GM03348 (cell line): ENCODE measurements at places on chromosomes 16 and 17.

- DNase-seq, result no peak
These were observed 4.7 kb downstream of the NUBP2 start for GRCh38 chr16:1787322-1788094.

- no peak for DNase-seq
These were observed 79.8 kb downstream of the ZNF423 start for GRCh38 chr16:49776085-49776595.

GRCh38 chr17:57247913-57248312 is 8.4 kb upstream of the MSI2 start:
- DNase-seq, result no peak

- DNase-seq, result no peak
These were observed 119.6 kb downstream of the CCDC182 start for GRCh38 chr17:57625511-57625910.

GRCh38 chr16:21033704-21034103 is 116.9 kb downstream of the DNAH3 start:
- no peak for DNase-seq

DNA sequence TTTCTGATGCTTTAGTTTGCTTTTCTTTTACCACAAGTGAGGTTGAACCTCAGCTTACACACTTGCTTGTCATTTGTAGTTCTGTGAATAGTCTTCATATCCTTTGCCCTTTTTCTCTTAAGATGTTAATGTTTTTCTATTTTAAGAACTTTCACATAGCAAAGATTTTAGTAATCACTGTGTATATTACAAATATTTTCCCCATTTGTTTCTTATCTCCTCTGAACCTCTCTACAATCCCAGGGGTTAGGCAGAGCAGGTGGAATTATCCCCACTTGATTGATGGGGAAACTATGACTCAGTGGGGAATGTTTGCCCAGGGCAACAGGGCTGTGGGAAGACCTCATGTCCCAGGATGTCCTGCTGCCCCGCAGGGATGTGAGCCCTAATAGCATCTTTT is 11.7 kb upstream of the MYH3 start:
- DNase-seq, result peak; percentile 66

- peak; percentile 71 for DNase-seq
These were observed 67.9 kb downstream of the N4BP1 start for GRCh38 chr16:48542020-48542473.

GRCh38 chr17:49755663-49756283 is 8.2 kb downstream of the FAM117A start:
- no peak for DNase-seq

GRCh38 chr17:63774141-63774968 is at the start of gene DDX42:
Gene DDX42, plus strand, starts transcription at chr17:63774170. Its CDS starts 12,880 bp downstream, at chr17:63787050.
- DNase-seq, result peak; percentile 64

GRCh38 chr17:81405411-81405872 is 10.2 kb downstream of the BAHCC1 start:
- peak; percentile 76 for DNase-seq

GRCh38 chr16:9308356-9308801 is 216.9 kb downstream of the HAPSTR1 start:
- no peak for DNase-seq

DNA sequence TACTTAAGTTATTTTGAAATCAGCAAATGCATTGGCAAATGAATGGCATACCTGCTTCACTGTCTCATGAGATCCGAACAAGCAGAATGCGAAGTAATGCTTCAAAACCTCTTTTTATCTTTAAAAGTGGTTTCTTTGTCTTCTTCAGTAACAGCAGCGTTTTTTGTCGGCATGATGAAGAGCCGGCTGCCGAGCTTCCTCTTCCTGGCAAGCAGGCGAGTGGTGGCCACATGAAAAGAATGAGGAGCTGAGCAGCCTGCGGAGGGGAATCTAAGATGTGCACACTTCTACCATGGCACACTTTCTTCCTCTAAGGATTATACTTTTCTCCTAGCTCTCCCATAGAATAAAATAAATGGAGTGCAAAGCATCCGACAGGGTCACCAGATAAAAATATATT is 42.4 kb upstream of the AKTIP start:
- DNase-seq, result no peak

DNA sequence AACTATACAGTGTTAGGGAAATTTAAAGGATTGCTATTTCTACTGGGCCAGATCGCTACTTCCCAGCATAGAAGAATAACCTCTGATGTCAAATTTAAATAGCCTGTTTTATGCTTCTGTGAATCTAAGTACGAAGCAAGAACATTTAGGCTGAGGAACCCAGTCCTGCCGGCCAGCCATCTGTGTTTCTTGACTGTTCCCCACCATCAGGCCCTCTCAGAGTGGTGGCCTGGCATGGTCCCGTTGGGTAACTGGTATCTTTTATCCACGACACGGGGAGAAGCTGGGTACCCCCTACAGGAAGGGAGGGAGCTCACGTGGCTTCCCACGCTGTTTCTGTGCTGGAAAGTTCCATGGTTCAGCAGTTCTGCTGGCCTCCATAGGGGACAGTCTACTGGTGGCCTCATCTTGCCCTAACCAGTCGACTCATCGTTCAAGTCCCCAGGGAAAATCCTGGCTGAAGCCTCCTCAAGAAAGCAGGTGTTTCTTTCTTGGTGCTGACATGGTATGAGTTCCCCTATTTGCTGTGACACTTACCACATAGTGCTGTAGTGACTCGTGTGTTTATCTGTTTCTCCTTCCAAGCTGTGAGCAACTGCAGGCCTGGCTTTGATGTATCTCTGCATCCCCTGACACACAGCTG is 201.7 kb upstream of the NLRP1 start:
- DNase-seq, result peak; percentile 25

- no peak for DNase-seq
These were observed 215.3 kb upstream of the SOX9 start for GRCh38 chr17:71905376-71906031.

DNA sequence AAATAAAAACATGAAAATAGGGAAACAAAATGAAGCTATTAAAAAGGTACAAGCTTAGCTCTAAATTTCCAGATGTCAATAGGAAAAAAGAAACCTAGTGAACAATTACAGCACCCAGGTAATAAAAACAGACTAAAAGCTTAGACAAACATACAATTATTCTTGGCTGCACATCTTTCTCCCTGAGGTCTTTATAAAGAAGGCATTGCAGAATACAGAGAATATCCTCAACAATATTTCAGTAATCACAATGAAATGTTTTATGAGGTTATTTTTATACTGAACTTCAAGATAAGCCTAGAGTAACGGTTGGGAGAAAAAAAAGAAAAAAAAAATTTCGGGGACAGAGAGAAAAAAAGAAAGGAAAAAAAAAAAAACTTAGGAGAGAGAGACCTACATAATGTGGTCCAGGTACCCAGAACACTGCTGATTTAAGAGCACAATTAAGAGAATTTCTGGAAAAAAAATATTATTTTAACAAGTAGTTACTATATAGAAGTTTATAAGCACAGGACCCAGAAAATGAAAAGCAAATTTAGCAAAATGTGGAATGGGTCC is 26.5 kb downstream of the KANSL1 start:
- no peak for DNase-seq

DNA sequence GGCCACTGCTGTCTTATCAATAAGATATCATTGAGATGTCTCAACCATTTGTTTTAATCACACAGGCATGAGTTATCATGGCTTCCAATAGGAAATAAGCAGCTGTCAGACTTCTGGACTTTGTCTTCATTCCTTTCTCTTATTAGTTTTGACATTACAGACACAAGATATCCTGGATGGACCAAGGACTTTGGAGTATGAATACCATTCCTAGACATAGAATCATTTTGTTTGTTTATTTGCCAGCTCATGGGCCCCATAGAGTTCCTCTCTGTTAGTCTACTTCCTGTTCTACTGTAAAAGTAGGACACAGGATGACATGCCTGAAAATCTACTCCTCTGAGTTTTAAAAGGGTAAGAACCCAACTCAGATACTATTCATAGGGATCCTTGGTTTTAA is 77.7 kb upstream of the KCNJ16 start:
- DNase-seq, result no peak

DNA sequence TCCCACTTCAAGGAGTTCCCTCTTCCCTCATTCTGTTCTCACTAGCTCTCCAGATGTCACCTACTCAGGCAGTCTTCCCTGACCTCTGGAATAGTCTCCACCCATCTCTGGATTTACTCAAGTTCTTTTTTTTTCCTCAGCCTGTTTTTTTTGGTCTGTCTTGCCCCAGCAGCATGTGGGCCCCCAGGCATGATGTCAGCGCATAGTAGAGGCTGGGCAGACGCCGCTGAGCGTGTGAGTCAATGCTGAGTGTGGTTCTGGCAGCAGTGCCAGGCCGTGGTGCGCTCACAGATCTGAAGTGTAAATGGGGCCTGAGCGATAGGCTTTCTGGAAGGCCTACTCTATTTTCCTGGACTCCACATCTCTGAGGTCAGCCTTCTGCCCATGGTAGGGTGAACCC is 2.7 kb upstream of the KCNJ18 start:
- DNase-seq, result peak; percentile 73

- peak; percentile 56 for DNase-seq
These were observed 66.3 kb downstream of the BPTF start for GRCh38 chr17:67891481-67892119.

DNA sequence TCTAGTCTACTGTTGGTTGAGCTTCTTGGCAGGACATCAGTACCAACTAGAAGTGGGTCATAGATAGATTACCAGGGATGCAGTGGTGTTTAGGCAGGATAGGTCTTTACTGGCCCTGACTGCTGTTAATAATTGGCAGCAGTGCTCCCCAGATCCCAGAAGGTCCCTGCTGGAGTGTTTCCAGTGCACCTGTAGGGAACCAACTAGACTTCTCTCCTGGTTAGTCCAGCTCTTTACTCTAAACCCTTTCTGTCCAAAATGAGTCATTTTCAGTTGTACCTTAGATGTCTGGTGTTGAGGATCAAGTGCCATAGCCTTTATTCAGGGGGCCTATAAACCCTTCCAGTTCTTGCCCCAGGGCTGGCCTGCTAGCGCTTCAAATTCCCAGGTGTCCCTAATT is 8.7 kb downstream of the POLR2C start:
- DNase-seq, result no peak

DNA sequence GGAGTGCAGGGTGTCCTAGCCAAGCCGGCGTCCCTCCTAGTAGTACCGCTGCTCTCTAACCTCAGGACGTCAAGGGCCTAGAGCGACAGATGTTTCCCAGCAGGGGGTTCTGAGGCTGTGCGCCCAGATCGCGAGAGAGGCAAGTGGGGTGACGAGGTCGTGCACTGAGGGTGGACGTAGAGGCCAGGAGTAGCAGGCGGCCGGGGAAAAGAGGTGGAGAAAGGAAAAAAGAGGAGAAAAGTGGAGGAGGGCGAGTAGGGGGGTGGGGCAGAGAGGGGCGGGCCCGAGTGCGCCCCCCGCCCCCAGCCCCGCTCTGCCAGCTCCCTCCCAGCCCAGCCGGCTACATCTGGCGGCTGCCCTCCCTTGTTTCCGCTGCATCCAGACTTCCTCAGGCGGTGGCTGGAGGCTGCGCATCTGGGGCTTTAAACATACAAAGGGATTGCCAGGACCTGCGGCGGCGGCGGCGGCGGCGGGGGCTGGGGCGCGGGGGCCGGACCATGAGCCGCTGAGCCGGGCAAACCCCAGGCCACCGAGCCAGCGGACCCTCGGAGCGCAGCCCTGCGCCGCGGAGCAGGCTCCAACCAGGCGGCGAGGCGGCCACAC is at the start of gene MMP2:
MMP2 (plus strand) TSS at position 372 of the 603 bp plus-strand sequence. CDS start 282 bp downstream, outside the sequence.
- peak; percentile 91 for DNase-seq

GRCh38 chr16:65068151-65068740 is 53.6 kb downstream of the CDH11 start:
- DNase-seq, result peak; percentile 66

DNA sequence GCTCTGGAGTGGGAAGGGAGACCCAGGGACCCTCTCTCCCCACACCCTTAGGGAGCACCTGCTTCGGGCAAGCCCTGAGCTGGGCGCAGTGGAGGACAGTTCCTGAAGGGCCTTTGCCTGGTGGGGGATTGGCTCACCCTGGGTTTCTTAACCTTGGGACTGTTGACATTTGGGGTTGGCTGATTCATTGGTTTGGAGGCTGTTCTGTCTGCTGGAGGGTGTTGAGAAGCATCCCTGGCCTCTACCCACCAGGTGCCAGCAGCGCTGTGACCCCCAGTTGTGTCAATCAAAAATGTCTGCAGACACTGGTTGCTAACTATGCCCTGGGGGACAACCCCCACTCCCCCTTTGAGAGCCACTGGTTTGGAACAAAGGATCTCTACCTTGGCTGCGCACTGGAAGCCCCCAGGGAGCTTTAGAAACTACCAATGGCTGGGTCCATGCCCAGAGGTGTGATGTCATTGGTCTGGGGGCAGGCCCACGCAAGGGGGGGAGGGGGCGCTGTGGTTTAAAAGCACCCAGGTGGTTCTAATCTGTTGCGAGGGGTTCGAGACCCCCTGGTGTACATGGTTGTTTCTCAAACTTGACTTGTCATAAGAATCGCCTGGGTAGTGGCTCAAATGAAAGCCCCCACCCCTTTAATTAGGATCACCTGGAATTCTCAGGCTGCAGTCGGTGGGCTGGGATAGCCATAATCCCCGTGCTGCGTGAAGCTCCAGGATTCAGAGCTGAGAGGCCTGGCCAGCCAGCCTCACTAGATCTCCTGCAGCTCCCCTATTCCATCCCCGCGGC is 151.9 kb upstream of the GSE1 start:
- peak; percentile 71 for DNase-seq

GRCh38 chr16:17426451-17426850 is 44.3 kb downstream of the XYLT1 start:
- DNase-seq, result no peak

GRCh38 chr17:30808785-30809286 is 15.7 kb downstream of the CRLF3 start:
- DNase-seq, result no peak
